ENCODE measurements at places on chromosomes 3 and 15.

DNA sequence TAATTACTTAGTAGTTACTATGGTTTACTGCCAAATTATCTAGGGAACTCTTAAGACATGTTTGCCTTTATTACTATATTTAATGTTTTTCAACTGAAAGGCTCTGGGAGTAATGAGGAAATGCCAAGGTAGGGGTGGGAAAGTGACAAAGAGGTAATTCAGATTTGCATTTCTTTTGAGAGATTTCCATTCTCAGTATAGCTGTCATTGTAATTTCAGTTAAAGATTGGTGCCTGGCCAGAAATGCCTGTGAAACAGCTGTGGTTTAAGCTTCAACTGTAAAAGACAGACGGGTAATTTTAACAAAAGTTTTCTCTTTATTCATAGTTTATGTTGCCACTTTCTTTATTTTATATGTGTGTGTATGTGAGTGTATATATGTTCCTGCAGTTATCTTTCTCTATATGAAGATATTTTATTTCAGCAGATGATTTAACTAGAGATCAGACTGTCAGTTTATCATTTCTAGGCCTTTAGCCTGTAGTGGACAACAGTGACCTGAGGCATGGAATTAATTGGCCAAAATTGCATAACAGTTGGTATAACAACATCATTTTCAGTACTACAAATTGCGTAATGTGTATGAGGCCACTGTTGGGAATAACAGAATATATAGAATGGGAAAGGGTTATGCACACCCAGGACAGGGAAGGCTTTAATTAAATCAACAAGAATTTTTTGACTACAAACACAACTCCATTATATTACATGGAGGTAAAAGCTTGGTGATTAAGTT, 119.0 kb downstream of the BBX start:
- DNase-seq, result peak; percentile 24

GRCh38 chr3:124510290-124510689, 220.0 kb upstream of the UMPS start:
- peak; percentile 69 for DNase-seq

DNA sequence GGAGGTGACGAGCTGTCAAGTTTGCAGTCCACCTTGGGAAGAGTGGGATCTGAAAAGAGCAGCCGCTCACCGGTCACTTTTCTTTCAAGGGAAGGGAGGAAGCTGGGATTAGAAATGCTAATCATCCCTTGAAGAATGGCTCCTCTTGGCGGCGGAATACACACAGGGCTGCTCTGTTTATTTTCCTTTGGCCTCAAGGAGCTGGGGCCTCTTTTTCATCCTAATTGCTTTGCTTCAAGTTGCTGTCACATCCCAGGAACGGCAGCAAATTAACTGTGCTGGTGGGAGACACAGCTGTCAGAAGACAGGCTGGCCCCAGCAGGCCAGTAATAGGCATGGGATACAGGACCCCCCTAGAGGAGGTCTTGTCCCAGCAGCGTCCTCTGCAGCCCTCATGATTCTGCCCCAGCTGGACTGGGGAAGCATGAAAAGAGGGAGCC, 6.7 kb downstream of the KBTBD13 start:
- DNase-seq, result no peak

DNA sequence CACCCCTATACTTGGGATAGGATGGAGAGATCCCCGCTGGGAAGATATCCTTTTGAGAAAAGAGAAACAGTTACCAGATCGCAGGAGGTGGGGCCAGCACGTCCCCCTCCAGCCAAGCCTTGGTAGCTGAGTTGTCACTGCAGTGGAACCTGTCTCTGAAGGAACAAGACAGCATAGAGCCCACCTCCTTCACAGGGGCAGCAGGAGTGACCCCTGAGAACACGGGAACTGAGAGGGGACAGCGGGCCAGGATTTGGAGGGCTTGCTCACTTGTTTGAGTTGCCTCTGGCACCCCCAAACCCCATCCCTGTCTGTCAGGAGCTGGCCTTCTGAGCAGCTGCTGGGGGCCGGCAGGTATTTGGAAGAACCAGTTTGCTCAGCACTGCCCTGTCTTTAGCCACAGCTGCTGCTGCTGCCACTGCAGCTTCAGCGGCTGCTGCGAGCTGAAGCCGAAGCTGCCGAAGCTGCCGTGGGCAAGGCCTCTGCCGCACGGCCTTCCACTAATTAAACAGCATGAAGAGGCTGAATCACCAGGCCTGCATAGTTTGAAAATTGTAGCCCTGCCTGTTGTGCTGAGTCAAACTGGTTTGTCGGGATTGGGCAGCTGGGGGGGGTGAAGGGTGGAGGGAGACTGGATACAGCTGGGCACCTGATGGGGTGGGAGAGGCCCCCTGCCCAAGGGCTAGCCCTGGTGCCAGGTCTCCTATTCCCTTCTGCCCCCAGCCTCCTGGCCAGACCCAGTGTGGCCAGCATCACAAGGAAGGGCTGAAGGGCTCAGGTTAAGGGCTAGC, 4.0 kb downstream of the EPHB3 start:
- peak; percentile 89 for DNase-seq

DNA sequence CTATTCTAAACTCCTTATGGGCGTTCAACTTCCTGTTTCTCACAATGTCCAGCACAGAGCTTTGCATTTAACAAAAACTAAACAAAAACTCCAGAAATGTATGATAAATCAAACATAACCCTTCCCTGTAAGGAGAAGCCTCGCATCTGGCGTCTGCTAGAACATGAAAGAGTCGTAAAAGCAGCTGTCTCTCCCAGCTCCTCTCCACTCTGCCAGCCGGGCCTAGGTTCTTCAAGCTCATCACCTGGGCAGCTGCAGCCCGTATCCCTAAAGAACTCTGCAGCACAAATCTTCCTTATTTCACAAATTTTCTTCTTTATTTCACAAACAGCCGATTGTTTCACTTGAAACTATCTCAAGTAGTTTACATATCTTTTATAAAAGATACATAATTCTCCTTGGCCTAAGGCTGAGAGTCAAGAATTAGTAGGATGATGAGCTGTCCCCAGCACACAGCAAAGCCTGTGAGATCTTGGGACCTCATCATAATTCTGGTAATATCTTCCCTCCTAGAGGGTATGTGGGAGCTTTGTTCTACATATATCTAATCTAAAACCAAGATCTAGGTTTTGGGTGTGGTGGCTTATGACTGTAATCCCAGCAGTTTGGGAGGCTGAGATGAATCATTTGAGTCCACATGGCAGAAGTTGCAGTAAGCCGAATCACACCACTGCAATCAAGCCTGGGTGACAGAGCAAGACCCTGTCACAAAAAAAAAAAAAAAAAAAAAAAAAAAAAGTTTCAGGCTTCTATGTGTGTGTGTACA, 35.3 kb downstream of the ANXA2 start:
- DNase-seq, result peak; percentile 58

DNA sequence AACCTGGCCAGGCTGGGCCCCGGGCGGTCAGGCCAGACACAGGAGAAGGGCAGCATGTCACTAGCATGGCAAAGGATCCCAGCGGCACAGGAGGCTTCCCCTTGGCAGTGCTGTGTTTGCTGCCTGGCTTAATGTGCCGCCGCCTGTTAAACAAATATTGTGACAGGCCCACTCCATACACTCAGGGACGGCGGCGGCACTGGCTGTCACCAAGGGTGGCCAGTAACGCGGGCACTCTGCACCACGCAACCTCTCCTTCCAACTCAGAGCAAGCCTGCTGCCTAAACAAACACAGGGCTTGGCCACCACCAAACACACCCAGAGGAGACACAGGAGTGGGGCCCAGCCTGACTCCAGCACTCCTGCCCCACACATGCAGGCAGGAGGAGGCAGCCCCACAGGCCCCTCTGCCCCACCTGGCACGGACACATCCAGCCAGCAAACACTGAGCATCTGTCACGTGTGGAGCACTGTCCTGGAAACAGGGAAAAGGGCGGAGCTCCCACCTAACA, 48.0 kb downstream of the TPRA1 start:
- no peak for DNase-seq

DNA sequence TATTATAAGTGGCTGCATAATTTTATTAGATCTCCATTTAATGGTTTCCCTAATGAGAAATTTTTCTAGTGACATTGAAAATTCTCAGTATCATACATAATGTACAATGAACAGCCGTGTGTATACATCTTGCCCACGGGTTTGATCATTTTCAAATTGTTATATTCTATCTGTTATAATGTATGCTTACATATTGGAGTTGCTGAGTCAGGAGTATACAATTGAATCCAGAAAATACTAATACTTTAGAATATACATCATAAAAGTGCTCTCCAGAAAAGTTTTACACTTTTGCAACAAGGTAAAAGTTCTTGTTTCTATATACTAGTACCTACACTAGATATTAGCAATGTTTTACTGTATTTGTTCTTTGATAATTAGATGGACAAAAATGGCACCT, 82.8 kb downstream of the SPATA16 start:
- no peak for DNase-seq

DNA sequence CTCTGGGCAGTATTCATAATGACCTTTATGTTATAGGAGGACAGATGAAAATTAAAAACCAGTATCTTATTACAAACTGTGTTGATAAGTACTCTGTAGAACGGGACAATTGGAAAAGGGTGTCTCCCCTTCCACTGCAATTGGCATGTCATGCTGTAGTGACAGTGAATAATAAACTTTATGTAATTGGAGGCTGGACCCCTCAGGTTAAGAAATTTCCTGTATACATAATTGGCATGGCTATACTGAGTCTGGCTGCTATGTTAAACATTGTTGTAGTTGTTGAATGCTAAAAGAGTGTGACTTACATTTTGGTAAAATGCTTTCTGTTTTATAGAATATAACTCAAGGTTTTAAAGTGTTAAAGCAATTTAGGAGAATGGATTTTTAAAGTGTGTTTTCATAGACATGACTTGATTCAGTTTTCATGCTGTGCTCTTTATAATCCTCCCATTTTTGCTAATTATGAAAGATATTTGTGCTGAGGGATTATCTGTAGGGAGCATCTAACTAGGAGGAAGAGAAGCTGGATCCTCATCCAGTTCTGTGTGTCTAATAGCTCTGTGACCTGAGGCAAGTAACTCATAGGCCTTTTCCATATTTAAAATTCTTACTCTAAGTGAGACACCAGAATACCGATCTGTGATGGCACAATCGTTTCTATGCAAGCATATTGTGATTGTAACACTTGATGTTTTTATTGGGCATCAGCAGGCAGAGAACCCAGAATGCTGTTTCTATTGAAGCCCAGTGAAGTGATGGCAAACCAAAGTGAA, 13.0 kb downstream of the KBTBD12 start:
- no peak for DNase-seq

- DNase-seq, result no peak
Measured at GRCh38 chr3:95134693-95135413, 1072.0 kb downstream of the NSUN3 start.

- DNase-seq, result peak; percentile 96
Measured at GRCh38 chr3:120093911-120094775, at the start of gene GSK3B. Gene GSK3B (minus strand): TSS chr3:120094447. CDS start chr3:120093434, 1,013 bp downstream.

- no peak for DNase-seq
Measured at GRCh38 chr3:4297486-4297885, 5.7 kb upstream of the SETMAR start.

DNA sequence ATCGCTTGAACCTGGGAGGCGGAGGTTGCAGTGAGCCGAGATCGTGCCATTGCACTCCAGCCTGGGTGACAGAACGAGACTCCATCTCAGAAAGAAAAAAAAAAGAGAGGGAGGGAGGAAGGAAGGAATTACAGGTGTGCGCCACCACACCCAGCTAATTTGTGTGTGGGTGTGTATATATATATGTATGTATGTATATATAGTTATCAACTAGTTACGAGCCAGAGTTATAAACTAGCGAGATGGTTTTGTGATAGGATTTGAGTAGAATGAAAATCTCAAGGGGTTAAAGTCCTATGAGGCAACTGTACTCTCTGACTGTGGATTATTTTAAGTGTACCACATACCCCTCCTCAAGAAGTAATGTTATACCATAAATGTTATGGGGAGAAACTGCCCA, 50.9 kb upstream of the SIN3A start:
- no peak for DNase-seq

DNA sequence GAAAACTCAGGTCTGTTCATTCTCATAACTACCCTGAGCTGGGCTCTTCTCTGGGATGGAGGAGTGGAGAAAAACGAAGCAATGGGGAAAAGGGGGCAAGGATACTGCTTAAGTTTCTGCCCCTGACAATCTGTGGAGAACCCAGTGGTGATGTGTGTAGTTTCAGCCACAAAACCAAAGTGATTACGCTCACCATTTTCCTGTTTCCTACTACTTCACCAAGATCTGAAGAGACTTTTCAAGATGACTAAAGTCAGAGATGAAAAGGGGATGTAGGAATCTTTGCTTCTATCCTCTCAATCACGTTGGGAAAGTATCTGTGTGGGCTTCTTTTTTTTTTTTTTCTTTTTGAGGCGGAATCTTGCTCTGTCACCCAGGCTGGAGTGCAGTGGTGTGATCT, 8.3 kb upstream of the UBE2E1 start:
- no peak for DNase-seq

DNA sequence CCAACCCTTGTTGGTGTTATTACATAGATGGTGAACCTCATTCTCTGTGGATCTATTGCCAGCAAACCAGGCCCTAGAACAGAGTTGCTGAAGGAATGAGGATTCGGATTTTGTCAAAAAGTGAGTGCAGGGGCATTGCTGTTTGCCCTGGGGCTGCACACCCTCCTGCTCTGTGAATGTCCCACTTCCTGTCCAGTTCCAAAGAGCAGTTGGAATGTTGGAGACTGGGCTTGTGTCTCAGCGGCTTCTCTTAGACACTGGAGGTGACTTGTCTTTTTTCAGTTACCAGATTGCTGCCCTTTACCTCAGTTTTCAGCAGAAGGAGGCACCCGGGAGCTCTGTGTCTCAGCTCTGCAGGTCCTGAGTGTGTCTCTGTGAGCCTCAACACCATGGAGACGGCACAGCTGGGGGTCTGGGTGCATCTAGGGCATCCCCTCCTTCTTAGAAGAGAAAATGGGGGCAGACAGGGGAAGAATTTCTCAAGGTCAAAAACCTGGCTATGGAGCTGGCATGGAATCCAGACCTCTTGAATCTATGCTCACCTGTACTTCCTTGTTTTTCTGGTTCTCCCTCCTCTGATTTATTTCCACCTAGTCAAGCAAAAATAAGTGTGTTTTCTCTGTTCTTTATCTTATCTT, 46.3 kb downstream of the LIMD1 start:
- no peak for DNase-seq

DNA sequence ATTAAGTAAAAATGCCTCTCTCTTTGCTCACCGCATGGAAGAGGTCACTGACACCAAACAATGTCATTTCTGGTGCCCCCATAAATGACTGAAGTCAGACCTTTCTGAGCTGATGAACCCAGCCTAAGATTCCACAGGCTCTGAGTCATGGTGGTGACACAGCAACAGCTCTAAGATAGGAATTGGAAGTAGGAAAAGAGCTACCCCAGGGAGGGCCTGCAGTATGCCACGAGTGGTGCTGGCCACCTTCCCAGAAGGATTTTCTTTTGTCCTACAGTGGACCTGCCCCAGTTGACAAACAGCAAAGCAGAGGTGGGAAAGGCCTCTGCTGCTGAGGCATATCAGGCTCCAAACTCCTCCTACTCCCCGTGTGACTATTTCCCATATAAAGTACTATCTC, 208.1 kb downstream of the MINAR1 start:
- DNase-seq, result peak; percentile 81

All from GM03348 (cell line).